ENCODE measurements at places on chromosomes 2 and 18. TPM values are rescaled to one million over a fixed set of nuclear protein-coding genes. Genes with fewer than 3 reads are reported as not detected.

Gene PTPN2
- 25.7 TPM for polyA plus RNA-seq

DNA sequence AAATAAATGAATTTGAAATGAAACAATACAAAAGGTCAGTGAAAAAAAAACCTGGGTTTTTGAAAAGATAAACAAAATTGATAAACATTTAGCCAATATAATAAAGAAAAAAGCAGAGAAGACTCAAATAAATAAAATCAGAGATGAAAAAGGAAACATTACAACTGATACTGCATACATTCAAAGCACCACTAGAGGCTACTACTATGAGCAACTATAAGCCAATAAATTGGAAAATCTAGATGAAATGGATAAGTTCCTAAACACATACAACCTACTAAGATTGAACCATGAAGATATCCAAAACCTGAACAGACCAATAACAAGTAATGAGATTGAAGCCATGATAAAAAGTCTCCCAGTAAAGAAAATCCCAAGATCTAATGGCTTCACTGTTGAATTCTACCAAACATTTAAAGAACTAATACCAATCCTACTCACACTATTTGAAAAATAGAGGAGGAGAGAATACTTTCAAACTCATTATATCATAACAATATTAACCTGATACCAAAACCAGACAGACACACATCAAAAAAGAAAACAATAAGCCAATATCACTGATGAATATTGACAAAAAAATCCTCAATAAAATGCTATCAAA lies 80.8 kb upstream of the CERS6 start:
- DNase-seq = no peak

- DNase-seq = no peak
Observed at GRCh38 chr2:30441023-30441422, 6.0 kb upstream of the LCLAT1 start.

Gene VPS54
- 13.5 TPM for polyA plus RNA-seq

DNA sequence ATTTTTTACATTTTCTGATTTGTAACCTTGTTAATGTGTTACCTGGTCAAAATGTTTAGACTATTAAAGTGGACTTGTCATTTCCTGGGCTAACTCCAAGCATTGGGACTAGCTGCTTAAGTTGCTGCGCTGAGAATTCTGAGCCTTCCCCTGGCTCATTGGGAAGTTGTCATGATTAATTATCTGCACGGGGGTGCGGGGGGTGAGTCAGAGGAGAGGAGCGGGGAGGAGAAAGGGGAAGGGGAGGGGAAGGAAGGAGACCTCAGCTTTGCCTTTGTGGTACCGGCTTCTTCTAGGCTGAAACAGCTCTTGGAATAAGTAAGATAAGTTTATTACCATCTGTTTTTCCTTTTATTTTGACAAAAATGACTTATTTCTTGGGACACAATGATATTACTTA lies 52.9 kb upstream of the APCDD1 start:
- DNase-seq = no peak

DNA sequence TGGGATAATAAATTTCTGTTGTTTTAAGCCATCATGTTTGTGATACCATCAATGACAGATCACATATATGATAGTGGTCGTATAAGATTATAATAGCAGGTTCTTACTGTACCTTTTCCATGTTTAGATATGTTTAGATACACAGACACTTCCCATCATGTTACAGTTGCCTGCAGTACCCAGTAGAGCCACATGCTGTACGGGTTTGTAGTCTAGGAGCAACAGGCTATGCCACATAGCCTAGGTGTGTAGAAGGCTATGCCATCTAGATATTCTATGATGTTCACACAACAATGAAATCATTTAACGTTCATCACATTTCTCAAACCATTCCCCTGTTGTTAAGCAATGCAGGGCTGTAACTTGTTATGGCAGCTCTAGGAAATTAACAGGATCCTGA lies 132.9 kb upstream of the SH3BP4 start:
- no peak for DNase-seq
